Activated CD4-positive, CD25-positive, alpha-beta regulatory T cell (primary cell): ENCODE measurements at places on chromosomes 6 and 20.
A peak's percentile ranks its signal among the peaks of the same experiment; 100 is the strongest.

DNA sequence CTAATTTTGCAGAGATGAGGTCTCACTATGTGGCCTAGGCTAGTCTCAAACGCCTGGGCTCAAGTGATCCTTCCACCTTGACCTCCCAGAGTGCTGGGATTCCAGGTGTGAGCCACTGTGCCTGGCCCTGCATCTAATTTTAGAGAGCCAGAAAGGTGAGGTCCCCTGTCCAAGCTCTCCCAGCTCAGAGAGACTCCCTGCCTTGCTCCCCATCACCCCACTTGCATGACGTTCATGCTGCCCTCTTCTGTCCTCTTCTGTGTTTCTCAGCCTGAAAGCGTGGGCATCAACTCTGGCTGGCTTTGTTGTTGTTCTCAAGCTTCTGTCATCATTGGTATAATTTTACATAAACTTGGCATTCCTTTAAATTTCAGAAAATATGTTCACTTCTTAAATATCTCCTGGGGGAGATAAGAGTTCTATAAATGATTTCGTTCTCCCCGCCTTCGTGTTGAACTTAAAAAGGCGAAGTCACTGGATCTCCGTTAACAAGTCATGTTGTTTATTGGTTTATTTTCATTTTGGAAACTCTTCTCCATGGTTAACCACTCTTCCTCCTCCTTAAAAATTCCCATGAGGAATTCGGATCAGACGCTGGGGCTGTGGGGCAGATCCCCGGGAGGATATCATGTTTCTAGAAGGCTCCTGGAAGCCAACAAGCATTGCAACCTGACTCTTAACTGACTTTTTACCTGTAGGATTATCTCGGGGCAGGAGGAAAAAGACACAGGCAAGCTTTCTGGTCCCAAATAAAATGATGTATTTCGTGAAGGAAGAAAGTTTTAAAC is 13.2 kb upstream of the PARD6B start:
- DNase-seq: no peak

- no peak for DNase-seq
Observed at GRCh38 chr6:136250686-136251008, 536 bp upstream of the MTFR2 start.

- DNase-seq: peak; percentile 74
Observed at GRCh38 chr6:42746463-42747391, 824 bp upstream of the TBCC start.

GRCh38 chr6:41367700-41368099 is 32.3 kb downstream of the NCR2 start:
- no peak for DNase-seq

DNA sequence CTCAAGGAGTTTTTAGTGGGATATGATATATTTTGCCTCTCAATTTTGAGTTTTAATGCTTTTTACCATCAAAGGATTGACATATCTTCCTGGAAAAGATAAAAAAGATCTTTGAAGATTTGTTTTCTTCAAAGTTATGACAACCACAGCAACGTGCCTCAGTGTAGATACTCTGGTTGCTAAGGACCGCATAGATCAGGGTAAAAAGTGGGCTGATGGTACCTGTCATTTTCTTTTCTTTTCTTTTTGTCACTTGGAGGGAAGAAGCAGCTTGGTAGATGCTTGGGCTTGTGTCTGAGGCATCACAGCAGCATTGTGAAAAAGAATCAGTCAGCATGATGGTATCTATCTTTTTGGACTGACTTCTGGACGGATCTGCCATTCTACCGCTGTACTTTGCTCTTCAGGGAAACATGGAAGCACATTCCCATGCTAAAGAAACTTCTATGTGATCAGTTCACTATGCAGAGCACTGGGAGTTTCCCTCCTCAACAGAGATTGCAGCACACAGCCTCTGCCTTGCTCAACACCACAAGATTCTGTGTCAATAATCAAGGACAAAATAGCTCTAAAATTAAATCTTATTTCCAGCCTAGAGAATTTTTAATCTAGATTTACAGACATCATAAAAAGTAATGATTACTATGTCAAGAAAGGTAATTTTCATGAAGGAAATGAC is 54.8 kb upstream of the SGK1 start:
- no peak for DNase-seq

DNA sequence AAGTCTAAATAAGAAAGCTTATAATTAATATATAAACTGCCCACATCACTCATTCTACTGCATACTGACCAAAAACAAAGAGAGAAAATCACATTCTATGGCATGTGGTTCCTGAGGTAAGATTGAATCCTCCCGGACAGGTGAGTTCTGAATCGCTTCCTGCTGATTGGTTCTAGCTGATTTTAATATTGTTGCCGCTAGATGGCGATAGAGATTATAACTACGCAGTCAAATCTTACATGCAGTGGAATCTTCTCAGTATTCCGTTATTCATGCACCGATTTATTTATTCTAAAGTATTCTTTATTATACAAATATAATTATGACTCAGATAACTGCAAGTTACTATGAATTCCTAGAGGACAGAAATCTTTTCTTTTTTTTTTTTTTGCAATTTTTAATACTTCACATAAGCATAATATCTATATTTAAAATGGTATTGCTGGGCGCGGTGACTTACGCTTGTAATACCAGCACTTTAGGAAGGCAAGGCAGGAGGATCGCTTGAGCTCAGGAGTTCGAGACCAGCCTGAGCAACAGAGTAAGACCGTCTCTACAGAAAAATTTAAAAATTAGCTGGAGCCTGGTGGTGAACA is 24.2 kb upstream of the TMX4 start:
- DNase-seq: peak; percentile 5

DNA sequence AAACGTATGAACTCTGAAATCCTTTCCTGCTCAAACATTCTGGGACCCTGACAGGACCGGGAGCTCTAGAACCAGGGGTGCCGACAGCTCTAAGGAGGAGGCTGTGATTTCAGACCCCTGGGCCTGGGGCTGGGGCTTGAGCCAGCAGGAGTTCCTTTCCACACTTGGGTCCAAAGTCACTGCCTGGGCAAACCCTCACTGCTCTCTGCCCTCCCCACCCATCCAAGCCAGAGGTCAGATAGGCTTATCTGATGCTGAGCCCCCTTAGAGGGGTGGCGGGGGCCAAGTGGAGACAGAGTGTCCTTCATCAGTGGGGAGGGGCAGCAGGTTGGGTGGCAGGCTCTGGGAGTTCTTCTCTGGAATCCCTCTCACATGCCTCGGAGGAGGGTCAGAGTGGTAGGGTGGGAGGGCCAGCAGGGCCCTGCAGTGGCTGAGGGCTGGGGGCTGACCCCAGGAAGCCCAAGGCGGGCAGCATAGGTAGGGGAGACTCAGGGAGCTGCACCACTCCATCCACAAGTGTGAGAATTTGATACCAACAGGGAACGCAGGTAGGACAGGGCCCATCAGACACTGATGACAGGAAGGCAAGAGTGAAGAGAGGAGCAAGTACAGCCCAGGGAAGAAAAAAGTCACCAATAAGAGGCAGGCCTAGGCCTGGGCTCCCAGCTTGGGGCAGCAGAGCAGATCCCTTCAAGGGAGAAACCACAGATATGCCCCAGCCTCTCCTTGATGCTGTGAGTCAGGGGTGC is 121.0 kb downstream of the MRPL14 start:
- DNase-seq: no peak

DNA sequence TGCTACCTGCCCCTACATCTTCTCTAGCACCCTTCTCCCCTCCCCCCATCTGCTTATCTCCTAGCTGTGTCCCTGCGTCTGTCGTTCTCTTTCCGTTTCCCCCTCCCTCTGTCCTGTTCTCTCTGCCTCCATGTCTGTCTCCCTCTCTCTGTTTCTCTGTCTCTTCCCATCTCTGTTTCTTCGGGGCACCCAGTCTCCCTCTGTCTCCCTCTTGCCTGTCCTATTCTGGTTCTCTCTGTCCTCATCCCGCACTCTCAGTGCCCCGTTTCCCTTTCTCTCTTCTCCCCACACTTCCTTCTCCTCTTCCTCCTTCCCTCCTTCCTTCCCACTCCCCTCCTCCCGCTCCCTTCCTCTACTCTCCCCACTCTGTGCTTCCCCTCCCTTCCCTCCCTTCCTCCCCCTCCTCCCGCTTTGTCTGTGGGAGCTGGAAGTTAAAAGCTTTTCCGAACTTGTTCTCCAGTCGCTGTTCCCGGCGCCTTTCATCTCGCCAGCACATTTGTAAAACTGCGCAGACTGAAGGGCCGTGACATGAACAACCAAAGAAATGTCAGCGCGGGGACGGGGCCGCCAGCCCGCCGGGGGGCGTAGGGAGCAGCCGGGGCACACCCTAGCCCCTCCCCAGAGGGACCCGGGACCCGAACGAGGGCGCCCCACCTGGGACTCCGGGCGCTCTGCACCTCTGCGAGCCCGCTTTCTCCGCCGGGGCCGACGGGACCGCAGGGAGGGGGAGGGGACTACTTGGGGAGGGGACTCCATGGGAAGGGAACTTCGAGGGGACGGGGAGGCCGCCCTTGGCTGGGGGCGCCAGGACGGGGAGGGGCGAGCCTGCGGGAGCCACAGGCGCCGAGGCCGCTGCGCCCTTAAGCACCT is 4.0 kb upstream of the CDH22 start:
- DNase-seq: no peak

DNA sequence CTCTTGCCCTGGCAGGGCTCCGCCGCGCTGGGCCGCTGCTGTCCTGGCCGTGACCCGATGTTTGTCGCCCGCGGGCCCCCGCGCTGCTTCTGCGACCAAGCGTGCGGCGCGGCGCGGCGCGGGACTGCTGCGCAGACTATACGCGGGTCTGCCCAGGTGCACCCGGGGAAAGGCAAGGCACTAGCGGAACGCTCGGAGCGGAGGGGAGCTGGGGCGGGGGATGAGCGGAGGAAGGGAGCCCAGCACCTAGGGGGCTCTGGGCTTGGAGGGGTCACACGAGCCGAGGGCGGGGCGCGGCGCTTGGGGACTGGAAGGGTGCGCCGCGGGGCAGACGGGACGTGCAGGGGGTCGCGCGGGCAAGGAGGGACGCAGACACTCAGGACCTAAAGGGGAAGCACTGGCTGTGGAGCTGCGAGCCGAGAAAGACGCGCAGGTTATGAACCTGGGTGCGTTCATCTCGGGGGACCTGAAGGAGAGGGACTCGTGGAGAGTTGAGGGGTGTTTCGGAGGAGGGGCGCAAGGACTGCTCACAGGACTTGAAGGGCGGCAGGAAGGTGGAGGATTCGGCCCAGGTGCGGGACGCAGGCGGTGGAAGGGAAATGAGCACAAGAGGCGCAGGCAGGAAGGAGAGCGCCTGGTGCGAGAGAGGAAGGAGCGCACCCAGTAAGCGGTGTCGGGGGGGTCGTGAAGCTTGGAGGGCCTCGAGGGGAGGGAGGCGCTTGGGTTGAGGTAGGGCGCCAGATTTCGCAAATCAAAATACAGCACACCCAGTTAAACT is 40.8 kb upstream of the ZNFX1 start:
- DNase-seq: no peak

DNA sequence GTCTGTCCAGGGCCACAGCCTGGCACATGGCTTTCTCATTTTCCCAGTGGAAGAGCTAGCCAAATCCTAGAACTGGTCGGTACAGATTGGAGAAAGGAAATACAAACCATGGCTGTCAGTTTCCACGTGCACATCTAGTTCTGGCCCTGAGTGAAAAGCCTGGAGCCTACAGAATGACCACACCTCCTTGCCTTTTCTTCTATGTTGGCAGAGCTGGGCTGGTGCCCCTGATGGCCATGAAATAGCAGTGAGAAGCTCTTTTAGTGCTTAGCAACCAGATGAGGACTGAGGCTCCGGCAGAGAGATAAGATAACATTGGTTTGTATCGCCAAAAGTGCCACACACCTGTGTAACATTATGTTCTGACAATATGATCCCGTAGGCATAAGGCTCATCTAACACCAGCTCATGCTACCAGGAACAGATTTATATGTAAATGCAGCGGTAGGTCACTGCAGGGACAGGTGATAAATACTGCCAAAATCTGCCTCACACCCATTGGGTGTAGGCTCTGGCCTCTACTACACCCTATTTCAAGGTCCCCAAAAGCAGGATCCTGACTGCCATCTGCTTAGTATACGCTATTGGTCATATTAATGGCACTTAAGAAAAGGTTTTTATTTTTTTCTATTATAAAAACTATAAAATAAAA is 39.9 kb upstream of the TBC1D7 start:
- no peak for DNase-seq

DNA sequence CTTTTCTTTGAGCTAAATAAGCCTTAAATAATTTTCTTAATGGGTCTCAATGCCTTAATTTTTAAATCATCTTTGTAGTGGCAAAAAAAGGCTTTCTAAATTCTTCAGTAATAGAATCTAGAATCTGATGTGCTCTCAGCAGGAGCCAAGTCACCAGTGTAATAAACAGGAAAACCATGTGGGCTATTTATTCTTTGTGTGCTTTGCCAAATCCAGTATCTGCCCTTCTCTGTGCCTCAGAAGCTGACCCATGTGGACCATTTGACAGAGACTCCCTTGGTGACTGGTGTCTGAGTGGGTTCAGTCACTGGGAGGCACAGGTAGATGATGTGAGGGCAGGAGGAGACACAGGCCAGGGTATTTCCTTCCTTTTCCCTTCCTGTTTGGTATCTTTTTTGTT is 152.9 kb downstream of the PAK5 start:
- no peak for DNase-seq

DNA sequence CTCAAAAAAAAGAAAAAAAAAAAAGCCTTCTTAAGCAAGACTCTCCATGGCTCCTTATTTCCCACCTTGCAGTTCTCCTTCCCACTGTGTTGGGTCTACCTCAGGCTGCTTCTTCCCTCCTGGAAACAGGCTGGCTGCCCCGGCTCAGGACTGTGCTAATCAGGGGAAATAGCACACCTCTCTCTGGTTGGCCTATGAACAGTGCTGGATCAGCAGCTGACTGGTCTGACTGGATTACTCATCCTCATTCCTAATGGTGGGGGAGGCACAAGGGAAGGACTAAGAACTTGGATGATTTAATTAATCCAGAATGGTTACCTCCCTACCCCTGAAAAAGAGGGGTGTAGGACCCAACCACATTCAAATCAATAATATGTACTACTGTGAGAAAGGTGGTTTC is 3.9 kb upstream of the SRSF3 start:
- no peak for DNase-seq

- no peak for DNase-seq
Observed at GRCh38 chr20:45154183-45154582, 20.5 kb upstream of the PI3 start.

GRCh38 chr6:163392533-163392932 is 22.0 kb upstream of the QKI start:
- DNase-seq: no peak
